ENCODE measurements at places on chromosomes 6 and 20.

GRCh38 chr20:58475466-58475865 is 39.7 kb downstream of the APCDD1L start:
- DNase-seq: no peak

DNA sequence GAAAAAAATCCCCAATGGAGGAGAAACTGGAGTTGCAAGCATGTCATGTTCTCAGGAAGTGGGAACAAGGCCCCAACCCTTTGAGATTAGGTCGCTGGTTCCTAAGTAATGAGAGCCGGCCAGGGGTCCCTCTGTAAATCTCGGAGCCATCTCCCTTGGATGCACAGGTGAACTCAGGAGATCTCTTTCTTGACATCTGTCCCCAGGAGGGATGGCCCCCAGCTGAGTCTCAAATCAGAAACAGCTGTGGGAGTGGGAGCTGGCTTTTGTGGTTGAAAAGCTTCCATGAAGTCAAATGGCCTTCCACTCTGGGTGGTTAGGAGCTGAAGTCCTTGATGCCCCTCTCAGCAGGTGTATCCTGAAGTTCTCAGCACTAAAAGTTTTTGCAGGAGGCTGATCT is 257.1 kb downstream of the BMP7 start:
- DNase-seq: no peak

DNA sequence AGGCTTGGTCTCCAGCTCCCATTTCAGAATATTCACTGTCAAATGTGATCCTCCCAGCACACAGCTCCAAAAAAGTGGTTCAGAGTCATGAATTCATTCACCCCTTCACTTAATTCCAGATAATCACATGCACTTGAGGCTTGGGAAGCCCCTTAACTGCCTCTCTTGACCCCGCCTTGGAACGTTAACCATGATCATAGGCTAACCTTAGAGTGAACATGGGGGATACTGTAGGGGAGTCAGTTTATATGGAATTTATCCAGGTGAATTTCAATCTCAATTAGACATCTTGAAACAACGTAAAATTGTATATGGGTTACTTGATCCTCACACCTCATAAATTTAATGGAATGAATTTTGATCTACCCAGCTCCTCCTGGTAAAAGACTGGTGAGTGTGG is 346.8 kb upstream of the ARID1B start:
- no peak for DNase-seq

DNA sequence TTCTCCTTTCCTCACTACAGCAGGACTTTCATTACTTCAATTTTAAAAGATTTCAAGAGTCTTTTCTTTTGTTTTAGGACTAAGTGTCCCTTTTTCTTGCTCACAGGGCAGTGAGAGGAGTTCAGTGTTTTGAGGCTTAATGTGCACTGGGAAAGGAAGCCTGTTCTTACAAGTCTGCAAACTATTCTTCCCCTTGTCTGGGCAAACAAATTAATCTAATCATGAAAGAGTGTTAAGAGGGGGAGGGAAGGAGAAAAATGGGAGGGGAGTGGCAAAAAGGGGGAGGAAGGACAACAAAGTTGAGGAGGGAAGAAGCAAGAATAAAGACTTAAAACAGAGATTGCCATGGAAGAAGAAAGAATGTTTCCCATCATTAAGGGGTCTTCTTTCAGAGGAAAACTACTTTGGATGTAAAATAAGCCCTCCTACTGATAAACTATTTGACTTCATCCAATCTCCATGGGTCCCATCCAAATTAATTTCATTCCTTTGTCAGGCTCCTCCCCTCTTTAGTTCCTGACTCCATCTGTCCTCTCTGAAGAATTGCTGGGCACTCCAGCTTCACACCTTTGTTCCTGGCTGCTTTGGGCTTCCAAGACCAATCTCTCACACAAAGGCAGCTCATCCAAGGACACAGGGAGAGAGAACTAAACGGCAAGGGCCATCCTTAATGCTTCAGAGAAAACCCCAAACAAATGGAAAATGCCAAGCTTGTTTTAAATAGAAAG is 244.5 kb downstream of the TPBG start:
- DNase-seq: no peak

DNA sequence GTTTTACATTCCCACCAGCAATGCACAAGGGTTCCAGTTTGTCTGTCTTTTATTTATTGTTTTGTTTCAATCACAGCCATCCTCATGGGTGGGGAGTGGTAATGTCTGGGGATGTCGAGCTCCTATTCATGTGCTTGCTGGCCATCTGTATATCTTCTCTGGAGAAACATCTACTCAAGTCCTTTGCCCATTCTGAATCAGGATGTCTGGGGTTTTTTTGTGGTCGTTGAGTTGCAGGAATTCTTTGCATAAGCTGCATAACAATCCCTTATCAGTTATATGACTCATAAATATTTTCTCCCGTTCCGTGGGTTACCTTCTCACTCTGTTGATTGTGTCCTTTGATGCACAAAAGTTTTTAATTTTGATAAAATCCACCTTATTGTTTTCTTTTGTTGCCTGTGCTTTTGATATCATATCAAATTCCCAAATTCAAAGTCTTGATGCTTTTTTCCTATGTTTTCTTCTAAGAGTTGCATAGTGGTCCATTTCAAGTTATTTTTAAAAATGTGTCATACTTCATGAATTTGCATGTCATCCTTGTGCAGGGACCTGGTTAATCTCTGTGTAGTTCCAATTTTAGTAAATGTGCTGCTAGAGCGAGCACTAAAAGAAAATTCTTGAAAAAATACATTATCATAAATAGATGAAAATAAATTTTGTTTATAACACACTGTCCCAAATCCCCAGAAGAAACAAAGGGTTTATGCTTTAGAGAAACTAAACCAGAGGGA is 54.9 kb upstream of the PDE10A start:
- DNase-seq: no peak

DNA sequence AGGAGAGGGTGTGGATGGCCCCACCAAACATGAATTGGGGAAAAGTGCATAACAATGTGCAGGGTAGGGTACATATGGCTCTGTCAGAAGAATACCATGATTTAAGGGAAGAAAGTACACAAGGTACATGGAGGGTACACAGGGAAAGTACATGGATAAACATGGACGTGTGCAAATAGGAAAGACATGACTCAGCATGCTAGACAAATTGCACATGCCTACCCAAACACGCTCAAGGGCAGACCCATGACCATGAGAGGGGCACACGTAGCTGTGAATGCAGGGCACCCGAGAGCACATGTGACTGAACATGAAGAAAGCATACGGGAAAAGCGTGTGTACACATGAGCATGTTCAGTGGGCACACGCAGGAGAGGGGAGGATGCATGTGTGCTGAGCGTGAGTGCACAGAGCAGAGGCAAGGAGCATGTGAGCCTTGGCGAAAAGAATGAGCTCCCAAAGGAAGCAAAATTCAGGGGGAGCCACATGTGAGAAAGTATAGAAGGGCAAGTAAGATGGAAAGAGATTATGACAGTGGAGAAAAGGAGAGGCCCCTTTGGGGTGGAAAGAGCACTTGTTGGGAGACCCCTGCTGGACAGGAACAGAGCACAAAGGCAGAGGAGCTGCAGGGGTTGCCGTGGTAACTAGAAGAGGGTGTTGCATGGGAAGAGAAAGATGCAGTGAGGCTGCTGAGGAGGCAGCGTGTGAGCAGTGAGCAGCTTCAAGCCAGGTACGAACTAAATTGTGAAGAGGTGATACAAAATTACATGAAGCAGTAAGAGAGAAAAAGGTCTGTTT is 17.8 kb downstream of the OR2H2 start:
- no peak for DNase-seq

GRCh38 chr20:49415005-49415667 is 67.3 kb downstream of the KCNB1 start:
- DNase-seq: no peak

- no peak for DNase-seq
These were observed 1.1 kb upstream of the MAP3K5 start for GRCh38 chr6:136793363-136793762.

DNA sequence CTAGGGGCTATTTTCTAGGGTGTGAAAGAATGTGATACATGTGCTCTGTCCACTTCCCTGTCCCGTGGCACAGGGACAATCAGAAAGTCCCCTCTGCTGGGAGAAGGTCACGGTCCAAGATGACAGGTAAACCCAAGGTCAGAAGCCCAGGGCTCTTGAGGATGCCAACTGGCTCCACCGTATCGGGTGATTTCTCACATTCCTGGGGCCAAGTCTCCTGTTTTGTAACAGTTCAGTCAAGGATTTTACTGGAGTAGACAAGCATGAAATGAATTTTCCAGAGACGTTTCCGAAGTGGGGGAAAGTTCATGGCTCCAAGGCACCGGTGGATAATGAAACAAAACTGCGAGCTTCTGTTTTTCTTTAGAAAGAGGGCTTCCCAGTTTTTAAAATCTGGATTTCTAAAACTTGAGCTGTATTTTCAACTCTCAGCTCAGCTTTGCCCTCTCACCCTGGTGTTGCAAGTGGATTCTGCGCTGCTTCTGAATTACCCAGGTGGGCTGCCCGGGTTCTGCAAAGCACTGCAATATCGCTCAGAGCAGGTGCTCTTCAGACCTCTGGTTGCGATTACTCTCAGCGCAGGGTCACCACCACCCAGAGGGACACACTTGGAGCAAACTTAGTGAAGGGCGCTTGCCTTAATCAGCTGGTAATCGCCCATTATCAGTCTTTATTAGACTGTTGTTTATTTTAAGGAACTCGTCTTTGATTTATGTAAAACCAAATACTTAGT is 64.4 kb upstream of the TMEM170B start:
- DNase-seq: no peak

DNA sequence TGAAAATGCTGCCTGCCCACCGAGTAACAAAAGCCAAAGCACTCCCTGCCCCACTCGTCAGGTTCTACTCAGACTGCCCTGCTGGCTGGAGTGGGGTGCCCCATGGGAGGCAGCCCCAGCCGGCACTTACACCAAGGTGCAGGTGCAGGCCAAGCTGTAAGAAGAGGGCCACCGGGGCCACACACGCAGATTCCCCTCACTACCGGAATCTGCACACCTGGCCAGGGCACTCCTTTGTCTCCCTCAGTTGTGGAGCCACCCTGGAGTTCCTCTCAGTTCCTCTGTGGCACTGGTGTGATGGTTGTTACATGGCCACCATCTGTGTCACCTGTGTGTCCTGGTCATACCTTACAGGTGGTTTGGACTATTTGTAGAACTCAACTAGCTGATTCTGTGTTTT is 112.4 kb downstream of the FOXO3 start:
- no peak for DNase-seq

DNA sequence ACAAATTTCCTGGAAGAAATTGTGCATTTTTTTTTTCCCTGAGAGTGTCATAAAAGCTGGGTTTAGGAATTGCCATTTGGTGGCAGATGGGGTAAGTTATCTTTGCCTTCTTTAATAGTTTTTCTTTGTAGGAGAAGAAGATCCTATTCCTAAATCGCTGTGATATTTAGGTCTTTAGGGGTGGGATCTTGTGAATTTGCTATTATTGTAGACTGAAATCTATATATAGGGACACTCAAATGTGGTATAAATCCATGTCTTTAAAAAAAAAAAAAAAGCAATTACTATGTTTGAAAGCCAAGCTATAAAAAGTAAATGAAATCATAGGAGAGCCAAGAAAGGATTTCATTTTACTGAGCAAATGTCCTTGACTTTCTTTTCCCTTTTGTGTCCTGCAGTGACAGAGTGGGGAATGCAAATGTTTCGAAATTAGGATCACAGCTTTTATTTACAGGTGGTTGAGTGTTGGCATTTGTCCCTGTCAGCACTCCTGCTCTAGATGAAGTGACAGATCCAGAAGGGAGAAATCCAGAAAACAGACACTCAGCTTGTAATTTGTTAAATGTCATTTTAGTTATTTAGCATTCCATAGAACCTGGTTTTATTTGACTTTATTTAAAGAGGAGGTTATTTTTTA is 29.4 kb downstream of the TIAM2 start:
- DNase-seq: no peak

GRCh38 chr6:32867022-32867477 is 13.1 kb downstream of the PSMB9 start:
- DNase-seq: no peak

DNA sequence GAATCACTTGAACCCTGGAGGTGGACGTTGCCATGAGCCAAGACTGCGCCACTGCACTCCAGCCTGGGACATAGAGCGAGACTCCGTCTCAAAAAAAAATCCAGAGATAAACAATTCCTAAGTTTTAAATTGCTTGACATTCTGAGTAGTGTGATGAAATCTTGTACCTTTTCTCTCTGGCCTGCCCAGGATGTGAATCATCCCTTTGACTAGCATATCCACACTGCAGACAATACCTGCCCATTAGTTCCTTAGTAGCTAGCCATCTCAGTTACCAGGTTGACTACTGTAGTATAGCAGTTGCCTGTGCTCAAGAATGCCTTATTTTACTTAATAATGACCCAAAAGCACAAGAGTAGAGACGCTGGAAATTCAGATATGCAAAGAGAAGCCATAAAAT is 2.8 kb downstream of the ZFP57 start:
- no peak for DNase-seq

DNA sequence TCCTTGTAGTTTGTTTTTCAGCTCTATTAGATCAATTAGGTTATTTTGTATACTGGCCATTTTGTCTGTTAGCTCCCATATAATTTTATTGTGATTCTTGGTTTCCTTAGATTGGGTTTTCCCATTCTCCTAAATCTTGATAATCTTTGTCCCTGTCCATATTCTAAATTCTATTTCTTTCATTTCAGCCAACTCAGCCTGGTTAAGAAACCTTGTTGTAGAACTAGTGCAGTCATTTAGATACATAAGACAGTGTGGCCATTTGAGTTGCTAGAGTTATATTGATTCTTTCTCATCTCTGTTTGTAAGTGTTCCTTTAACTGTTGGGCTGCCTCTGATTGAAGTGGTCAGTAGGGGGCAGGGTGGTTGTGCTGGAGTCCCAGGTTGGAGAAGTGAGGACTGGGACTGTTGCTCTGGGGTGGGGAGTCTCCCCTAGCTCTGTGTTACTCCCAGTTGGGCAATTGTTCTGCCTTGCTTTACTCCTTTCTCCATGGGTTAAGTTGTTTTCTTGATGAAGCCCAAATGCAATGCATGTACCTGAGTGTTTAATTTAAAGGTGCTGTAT is 98.8 kb upstream of the NRN1 start:
- no peak for DNase-seq

- DNase-seq: no peak
These were observed 18.4 kb upstream of the SLC22A1 start for GRCh38 chr6:160102956-160103824.

- no peak for DNase-seq
These were observed 2.8 kb upstream of the RNF24 start for GRCh38 chr20:4018023-4018748.

- no peak for DNase-seq
These were observed 48.6 kb upstream of the CD2AP start for GRCh38 chr6:47428746-47429664.

- no peak for DNase-seq
These were observed 1223.6 kb upstream of the GJE1 start for GRCh38 chr6:140909156-140909555.

- DNase-seq: no peak
These were observed 6.9 kb downstream of the AURKA start for GRCh38 chr20:56385130-56385529.

DNA sequence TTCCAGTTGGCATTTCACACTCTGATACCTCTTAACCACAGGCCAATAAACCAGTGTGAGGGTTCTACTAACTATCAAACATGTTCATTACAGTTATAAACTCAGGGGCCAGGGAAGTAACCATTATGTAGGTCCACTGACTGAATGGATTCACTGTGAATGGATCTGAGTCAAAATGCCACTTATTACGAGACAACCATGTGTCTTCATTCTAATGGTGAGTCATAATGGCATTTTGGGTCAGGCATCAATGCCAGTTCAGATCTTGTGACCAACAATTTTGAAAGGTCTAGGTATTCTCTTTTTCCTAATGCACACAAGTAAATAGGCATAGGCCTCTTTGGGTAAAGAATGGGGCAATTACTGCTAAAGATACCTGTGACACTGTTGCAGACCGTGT is 112.2 kb upstream of the HEY2 start:
- no peak for DNase-seq

All from stimulated activated CD8-positive, alpha-beta memory T cell treated with anti-CD3 and anti-CD28 coated beads, Interleukin-15, amount 100 ng/mL, for 24 hours (primary cell).